Activated CD4-positive, alpha-beta T cell treated with anti-CD3 and anti-CD28 coated beads, Interleukin-2, amount 50 U/mL, for 4 hours (primary cell): ENCODE measurements at places on chromosomes 1 and 21.

GRCh38 chr1:12113433-12114339, 50.6 kb downstream of the TNFRSF8 start:
- no peak for DNase-seq

- no peak for DNase-seq
Observed at GRCh38 chr1:58204284-58204683, 342.2 kb downstream of the OMA1 start.

- no peak for DNase-seq
Observed at GRCh38 chr1:25524568-25525360, 18.6 kb upstream of the LDLRAP1 start.

- DNase-seq, result no peak
Observed at GRCh38 chr21:37534431-37534830, 167.9 kb downstream of the DYRK1A start.

DNA sequence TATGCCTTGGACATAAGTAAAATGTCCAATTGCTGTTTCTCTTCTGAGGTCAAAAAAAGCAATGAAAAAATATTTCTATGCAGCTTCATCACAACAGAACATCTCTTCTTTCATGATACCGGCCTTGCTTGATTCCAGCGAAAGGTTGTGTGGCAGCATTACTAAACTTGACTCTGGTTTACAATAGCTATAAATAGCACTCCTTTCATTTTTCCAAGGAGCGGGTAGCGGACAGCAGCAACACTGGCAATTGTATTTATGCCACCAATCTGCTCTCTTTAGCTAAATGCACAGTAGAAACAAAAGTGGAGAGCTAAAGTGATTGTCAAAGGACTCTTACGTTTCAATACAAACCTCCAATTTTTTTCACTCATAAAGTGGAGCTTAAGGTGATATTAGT, 7.5 kb upstream of the DAB1 start:
- DNase-seq, result no peak

DNA sequence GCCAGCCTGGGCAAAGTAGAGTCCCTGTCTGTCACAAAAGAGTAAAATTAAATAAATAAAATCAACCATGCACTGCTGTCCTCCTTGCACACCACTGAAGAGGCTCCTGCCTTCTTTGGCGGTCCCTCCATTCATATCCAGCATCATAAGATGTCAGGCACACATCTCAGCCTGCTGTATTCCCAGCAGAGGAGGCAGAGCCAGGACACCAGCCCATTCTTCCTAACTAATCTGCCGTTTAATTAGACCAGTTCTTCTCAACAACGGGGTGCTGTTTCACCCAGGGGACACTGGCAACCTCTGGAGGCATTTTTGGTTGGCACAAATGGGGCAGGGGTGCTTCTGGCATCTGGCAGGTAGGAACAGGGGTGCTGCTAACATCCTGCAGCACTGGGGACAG, 119.7 kb downstream of the ETS2 start:
- DNase-seq, result no peak

DNA sequence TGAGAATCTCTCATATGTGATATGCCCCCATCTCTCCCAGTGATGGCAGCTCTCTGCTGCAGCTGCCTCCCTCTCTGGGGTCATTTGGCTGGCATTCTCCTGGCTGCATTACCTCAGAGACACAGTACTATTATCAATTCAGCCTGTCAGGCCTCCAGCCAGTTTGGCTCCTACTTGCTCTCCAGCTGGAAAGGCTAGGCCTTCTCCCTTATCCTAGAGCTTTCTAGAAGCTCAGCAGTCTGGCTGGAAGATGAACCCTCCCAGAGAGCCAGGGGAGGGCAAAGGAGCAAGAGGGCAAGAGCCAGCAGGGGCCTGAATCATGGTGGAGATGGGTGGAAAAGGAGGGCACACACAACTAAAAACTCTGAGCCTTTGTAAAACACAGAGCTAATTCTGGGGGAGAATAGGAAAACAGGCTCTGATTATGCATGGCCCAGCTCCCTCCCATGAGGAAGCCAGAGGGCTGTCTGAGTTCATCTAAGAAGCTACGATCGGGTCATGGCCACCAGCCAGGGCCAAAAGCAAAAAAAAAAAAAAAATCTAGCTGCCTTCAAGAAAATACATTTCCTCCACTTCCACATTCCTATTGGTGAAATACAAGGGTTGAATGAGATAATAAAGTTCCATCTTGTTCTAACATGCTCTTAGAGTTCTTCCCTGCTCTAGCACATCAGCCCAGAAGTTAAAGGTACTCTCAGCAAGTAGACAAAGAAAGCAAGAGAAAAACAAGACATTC, 8.8 kb downstream of the LAMB3 start:
- DNase-seq, result no peak

- no peak for DNase-seq
Observed at GRCh38 chr1:151367658-151368392, 4.7 kb downstream of the SELENBP1 start.

DNA sequence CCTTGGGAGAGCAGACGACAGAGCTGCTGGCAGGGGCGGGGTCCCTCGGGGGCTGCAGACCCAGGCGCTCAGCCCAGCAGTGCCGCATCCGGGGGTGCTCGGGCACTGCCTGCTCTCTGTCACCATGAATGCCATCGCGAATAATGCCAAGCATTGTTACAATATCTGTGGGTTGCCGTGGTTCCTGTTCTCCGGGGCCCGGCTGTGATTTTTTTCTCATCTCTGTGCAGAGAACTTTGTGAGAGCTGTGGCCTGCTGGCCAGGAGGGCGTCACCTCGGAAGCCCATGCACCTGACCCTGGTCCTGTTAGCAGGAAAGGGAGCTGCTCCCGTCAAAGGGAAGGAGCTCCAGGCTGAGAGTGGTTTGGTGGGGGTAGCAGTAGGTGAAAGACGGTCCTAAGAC, 70.4 kb downstream of the PRDM16 start:
- no peak for DNase-seq

DNA sequence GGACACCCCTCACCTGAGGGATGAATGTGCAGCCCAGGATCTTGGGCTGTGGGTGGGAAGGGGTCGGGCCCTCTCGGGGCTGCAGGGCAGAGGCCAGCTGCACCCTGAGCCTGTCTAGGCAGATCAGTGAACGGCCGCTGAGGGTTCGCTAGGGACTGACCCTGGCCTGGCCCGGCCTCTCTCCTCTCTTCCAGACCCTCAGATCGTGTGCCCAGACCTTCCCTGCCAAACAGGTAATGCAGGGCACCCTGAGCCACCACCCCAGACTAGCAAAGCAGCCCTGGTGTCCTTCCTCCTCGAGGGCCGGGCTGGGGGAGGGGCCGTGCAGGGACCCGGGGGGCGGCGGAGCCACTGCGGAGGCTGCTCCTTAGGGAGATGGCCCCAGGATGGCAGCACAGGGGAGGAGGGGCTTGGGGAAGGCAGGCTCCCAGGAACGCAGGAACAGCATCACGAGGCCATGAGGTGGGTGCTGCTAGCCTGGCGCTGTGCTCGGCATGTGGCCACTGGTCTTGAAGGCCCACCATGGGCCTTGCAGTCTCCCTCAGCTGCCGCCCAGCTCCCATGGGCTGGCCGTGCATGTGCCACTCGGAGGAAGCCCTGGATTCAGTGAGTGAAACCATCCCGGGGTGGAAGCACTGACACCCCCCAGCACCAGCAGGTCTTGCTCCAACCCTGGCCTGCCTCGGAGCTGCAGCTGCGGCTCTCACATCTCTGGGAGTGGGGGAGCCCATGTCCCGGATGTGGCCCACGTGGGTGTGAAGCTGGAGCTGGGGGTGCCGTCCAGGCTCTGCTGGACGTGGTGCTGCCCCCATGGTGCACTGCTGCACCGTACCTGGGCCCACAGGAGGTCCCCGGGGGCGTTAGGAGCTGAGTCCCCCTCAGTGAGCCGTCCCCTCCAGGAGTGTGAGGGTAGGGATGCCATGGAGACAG, 28.7 kb downstream of the COL6A2 start:
- DNase-seq, result no peak

GRCh38 chr1:17194133-17194475, 10.8 kb upstream of the PADI1 start:
- DNase-seq, result no peak

DNA sequence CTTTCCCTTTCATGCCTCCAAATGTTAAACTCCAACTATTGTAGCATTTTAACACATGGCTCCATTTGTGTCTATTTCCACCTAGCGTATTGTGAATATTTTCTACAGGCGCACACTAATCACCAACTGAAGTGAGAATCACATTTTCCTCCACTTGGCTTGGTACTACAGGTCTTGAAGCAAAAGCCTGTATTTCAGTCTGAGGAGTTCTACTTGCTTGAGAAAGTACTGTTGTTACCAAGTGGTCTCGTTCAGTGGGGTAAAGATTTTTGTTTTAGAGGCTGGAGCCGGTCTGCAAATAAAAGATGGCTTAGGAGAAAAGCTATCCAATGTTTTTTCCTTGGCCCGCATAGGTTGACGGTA, 550 bp upstream of the PTBP2 start:
- DNase-seq, result no peak

GRCh38 chr21:15775291-15775690, 45.5 kb downstream of the USP25 start:
- no peak for DNase-seq

DNA sequence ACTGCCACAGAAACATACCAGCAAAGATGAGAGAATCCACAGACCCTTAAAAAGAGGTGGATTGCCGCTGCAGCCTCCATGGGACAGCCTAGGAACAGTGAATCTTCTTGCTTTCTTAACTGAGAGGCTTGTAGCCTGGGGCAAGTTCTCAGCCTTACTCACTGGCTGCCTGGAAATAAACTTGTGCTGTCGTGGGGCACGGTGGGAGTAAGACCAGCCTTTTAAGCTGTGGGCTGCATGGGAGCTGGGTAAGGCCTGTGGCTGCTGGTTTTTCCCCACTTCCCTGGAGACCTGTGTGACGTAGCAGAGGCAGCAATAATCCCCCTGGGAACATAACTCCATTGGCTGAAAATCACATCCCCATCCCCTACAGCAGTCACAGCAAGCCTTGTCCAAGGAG, 30.8 kb downstream of the CD2 start:
- no peak for DNase-seq

- DNase-seq, result no peak
Observed at GRCh38 chr1:37821481-37821880, 13.5 kb upstream of the YRDC start.

GRCh38 chr1:231387770-231388669, 34.1 kb downstream of the EGLN1 start:
- DNase-seq, result no peak

GRCh38 chr1:175388285-175388684, 195.7 kb upstream of the KIAA0040 start:
- DNase-seq, result no peak

DNA sequence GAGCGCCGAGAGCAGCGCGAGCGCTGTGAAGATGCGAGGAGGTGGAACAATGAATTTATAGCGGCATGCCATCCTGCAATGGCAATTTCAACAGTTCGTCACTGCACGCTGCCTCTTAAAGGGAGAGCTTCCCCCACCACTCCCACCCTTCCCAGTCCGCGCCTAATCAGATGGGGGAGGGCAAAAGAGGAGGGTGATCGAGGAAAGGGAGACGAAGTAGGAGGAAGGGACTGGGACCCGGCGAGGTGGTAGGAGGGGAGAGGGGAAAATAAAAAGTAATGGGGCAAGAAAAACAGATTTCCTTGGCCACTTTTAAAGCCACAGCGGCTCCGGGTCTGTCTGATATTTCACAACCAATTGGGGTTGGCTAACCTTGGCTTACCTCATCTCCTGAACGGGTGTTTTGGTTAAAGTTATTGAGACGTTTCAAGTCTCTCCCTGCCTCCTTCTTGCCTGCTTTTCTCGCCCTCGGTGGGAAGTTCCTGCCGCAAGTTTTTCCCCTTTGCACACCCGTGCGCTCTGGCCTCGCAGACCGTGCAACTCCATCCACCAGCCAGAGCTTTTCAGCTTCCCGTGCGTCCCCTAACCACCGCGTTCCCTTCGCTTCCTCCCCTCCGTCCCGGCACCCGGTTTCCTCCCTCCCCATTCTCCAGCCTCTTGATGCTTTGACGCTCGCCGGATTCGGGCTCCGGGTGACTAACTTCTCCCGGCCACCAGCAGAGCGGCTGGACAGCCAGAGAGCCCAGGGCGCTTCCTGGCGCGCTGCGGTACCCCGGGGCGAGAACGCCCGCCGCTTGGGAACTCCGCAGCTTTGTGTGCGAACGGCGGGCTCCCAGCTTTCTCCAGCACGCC, at the start of gene ADAMTS5:
Gene ADAMTS5 (minus strand): TSS at position 27 of the 852 bp plus-strand sequence. CDS start 697 bp downstream, outside the sequence.
- no peak for DNase-seq

GRCh38 chr21:44618504-44618903, 6.6 kb downstream of the KRTAP10-8 start:
- DNase-seq, result no peak

GRCh38 chr1:197464044-197464443, 196.0 kb downstream of the CRB1 start:
- no peak for DNase-seq

DNA sequence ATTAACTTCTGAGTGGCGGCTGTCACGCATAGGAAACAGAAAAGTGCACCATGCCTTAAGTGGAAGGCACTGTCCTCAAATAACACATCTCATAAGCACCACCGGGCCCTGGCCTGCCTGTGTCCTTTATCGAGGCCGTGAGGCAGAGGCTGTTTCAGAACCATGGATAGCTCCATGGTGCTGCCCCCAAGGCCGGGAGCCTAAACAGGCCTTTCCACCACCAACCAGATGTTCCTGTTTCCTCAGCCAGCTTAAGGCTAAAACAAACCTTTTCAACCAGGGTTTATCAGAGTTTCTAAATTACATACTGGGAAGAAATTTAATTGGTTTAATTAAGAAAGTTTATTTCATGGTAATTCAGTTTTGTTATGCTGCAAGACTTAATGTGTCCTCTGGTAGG, 114.4 kb downstream of the DMRTA2 start:
- no peak for DNase-seq

- DNase-seq, result no peak
Observed at GRCh38 chr21:29149808-29150425, 19.5 kb downstream of the MAP3K7CL start.

GRCh38 chr21:28310171-28310685, 682.4 kb downstream of the LTN1 start:
- DNase-seq, result no peak

DNA sequence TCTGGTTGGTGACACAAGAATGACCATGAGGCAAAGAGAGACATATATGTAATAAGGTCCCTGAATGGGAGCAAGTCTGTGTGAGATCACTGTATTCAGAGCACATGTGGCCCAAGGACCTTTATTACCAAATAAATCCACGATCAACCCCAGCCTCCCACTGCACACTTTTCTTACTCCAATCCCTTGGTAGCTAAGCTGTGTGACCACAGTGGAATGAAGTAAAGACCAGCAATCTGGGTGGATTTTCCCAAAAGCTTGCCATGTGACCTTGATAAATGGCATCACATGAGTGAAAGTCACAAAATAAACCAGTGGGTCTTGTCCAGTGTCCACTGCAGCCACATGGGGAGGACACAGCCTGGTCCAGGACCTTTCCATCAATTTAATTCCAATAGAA, 36.7 kb upstream of the TLR5 start:
- DNase-seq, result no peak

DNA sequence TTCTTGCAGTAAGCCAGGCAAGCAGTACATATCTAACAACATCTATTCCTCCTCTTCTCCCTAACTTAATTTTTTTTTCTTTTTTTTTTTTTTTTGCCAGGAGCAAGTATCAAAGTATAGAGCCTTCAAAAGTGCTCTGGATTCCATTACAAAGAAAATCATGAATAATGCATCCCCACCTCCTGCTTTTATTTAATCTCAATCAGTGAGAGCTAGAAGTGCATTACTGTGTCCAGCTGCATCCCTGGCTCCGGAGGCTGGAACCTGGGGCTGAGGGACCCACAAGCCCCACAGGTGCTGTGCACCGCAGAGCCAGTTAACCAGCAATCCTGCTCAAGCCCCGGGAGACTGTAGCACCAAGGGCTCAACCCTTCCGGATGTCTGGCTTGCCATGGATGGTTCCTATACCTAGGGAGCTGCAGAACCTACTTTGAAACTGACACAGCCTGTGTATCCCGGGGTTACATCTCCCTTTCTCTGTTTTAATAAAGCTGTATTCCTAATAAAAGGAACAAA, 455.9 kb upstream of the RUNX1 start:
- DNase-seq, result no peak

- DNase-seq, result no peak
Observed at GRCh38 chr1:175885326-175885725, 141.9 kb upstream of the TNR start.
